ENCODE measurements at places on chromosomes 5 and 9.

- DNase-seq, result no peak
These were observed 62.1 kb downstream of the SLC44A1 start for GRCh38 chr9:105306351-105307140.

DNA sequence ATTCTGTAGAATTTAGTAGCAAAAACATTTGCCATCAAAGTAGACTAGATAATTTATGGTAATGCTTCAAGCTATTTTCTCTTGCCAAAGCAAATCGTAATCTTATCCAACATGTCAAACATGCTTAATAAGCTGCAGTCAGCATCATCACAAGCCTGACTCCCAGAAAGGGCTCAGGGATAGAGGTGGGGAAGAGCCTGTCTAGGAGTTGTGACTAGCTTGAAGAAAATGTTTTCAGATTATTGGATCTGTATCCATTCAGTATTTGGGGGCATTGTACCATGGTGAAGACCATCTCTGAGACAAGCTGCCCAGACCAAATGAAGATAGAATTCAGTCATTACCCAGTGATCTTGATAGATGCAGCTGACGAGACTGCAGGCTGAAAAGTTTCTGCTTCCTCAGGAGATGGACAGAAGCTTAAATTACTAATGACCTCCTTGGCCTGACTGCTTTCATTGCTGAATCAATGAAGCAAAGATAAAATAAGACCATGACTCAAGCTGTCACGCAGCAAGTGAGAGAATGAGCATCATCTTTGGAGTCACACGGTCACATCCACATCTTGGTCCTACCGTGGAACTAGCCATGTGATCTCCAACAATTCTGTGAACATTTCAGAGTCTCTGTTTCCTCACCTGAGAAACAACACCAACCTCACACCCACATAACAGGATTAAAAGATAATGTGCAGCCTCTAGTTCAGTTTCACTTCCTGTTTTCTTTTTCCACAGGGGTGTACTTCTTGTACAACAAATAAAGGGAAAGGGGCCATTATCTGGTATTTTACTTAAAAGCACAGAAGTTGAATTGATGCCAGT is 9.4 kb downstream of the ERAP2 start:
- peak; percentile 59 for DNase-seq

GRCh38 chr5:126354012-126354857 is 69.0 kb upstream of the GRAMD2B start:
- peak; percentile 95 for DNase-seq

- no peak for DNase-seq
These were observed 642 bp downstream of the CSF2 start for GRCh38 chr5:132074091-132074771.

- no peak for DNase-seq
These were observed 969 bp downstream of the CLK4 start for GRCh38 chr5:178625679-178626483.

- DNase-seq, result no peak
These were observed 44.3 kb downstream of the UBE2QL1 start for GRCh38 chr5:6492934-6493333.

- DNase-seq, result peak; percentile 61
These were observed 14.1 kb upstream of the C1QTNF3 start for GRCh38 chr5:34057118-34057517.

- no peak for DNase-seq
These were observed 28.6 kb downstream of the IDNK start for GRCh38 chr9:83651558-83651957.

DNA sequence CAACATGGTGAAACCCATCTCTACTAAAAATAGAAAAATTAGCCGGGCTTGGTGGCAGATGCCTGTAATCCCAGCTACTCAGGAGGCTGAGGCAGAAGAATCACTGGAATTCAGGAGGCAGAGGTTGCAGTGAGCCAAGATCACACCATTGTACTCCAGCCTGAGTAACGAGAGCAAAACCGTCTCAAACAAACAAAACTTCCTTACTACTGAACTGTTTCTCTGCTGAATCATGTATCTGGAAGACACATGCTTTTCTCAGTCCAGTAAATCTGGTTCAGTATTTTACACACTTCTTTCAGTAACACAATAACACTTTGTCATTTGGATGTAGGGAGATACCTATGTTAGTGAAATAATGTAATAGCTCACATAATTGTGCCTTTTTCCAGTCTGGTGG is 7.9 kb downstream of the TRMT10B start:
- peak; percentile 71 for DNase-seq

GRCh38 chr5:151574444-151574996 is 16.6 kb downstream of the FAT2 start:
- DNase-seq, result peak; percentile 49

DNA sequence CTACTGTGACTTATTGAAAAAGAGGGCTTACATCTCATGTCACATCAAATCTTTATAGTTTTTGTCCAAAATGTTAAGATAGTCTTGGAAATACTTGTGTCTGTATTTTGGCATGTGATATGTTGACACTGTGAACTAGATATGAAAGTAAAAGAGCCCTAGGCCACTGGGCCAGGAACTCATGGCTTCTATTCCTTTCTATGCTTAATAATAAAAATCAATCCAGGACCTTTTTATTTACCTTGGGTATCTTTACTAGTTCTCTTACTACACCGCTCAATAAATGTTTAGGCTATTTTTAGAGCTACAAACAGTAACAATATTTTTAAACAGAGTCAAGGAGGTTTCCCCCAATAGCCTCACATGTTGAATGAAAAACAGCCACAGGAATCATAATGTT is 348.6 kb upstream of the SLC24A2 start:
- no peak for DNase-seq

DNA sequence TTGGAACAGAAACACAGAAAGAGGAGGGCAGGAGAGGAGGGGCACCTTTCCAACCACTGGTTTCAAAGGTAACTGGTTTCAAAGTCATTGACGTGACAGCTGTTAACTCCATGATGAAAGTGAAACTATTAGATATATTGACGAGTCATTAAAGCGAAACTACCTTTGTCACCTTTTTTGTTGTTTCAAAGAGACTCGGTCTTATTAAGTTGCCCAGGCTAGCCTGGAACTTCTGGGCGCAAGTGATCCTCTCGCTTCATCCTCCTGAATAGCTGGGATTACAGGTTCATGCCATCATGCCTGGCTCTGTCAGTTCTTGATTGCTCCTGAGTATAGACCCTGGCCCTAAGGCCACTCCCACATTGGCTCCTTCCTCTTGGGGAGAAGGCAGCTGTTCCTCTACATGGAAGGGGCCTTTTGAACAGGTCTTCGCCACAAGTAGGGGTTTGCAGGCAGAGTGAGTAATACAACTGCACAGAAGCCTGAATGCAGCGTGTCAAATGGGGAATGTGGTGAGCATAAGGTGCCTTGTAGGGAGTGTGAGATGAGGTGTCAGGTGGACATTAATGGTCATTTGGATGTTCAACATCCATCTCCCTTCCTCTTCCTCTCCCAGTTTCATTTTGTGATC is 3.4 kb upstream of the F12 start:
- no peak for DNase-seq

DNA sequence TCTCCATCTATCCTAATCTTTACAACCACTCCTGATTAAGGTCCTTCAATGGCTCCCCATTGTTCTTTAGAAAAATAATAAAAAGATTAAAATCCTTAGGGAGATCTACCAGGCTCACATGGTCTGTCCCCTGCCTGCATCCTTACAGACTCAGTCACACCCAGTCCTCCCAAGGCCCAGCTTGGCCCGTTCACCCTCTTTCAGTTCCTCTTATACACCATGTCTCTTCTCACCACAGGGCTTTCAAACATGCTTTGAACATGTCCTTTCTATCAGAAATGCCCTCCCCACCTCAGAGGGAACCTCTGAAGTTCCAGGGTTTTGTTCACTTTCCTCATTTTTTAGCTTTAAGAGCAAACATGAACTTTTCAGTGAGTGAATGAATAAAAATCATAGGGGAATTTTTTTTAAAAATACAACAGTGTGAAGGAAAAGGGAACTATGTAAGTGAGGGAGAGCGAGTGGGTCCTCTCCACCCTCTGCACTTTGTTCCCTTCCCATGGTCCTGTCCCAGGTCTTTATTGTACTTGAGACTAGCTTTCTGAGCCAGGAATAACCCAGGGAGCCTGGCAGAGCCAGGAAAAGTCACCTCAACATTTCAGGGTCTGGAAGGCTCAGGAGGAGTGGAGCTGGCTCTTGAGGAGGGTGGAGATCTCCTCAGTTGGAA is 55.3 kb downstream of the TRPC7 start:
- DNase-seq, result no peak

- no peak for DNase-seq
These were observed 128.3 kb upstream of the CLINT1 start for GRCh38 chr5:157987259-157987658.

GRCh38 chr5:174418809-174419539 is 305.4 kb upstream of the MSX2 start:
- DNase-seq, result no peak

- DNase-seq, result no peak
These were observed 163.9 kb downstream of the ZNF608 start for GRCh38 chr5:124582561-124582840.

DNA sequence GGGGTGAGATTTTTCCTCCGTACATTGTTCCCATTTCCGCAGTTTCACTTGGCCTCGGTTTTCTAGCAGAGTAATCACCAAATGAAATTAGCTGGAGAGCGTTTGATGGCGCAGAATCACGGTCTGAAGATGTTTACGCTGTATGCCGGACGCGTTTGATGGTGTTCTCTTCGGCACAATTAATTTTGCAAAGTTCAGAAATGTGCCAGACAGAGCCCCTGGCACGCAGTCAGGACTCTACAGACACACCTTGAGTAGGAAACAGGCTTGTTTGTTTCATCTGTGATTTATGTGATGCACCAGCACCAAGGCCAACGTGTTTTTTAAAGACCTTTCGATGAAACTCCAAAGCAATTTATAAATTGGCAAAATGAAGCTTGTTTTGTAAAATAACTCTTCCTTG is 863 bp upstream of the LIFR start:
- no peak for DNase-seq

GRCh38 chr5:143051244-143052058 is 281.3 kb downstream of the ARHGAP26 start:
- peak; percentile 98 for DNase-seq

Measured in renal cortical epithelial cell (primary cell).